Activated CD4-positive, alpha-beta T cell treated with anti-CD3 and anti-CD28 coated beads for 48 hours (primary cell): ENCODE measurements at places on chromosomes 16 and 17.
A peak's percentile ranks its signal among the peaks of the same experiment; 100 is the strongest.

DNA sequence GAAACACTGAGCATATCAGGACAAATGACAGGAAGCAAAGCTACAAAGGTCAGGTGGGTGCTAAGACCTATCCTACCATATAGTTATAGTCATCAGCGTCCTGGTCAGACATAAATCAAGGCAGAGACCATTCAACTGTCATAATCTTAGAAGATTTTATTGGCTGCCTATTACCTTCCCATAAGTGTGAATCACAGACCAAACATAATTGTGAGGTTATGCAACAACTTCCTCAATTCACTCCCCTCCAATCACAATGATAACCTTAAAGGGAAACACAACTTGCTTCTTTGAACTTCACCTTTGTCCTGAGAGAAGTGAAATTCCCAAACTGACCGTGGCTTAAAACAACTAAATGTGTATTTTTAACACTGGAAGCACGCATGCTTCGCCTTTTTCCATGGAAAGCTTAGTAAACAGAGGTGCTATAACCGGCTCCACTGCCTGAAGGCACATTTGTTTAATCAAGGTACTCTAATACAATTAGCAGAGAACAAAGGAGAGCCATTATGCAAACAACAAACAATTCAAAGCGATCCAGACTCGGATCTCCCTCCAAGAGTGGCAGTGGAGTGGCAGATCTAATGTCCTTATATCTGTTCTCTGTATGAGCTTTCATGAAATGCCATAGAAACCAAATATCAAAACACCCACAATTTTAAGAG is 84.9 kb downstream of the TMEM114 start:
- DNase-seq, result no peak

DNA sequence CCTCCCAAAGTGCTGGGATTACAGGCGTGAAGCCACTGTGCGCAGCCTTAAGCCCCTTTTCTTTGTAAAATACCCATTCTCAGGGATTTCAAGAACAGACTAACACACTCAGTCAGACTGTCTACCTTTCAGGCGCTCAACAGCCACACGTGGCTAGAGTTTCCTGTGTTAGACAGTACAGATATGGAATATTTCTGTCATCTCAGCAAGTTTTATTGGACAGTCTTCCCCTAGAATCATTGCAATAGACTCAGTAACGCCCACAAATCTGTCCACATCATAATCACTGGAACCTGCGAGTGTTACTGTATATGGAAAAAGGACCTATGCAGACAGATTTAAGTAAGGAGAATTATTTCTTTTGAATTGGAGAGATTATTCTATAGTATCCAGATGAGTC is 160.5 kb downstream of the RBFOX1 start:
- no peak for DNase-seq

- no peak for DNase-seq
Observed at GRCh38 chr16:1258906-1259759, 3.3 kb downstream of the TPSD1 start.

- DNase-seq, result peak; percentile 3
Observed at GRCh38 chr17:35314415-35315216, 58.8 kb downstream of the SLFN11 start.

DNA sequence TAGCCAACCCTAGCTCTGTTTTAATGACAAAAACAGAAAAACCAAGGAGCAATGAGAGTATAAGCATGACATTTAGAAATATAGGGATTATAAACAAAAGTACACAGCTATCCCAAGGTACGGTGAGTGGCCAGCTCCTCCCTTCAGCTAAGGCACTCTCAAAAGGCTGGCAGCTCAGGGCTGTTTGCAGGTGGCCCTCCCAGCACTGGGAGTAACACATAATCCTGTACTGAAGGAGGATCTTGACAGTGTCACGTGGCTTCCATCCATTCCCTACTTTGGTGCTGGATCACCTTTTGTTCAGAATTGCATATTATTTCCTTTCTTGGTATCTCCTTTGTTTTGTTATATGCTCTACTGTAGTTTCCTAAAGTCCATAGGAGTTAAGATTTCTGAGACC is 500.8 kb downstream of the KCNJ18 start:
- no peak for DNase-seq

DNA sequence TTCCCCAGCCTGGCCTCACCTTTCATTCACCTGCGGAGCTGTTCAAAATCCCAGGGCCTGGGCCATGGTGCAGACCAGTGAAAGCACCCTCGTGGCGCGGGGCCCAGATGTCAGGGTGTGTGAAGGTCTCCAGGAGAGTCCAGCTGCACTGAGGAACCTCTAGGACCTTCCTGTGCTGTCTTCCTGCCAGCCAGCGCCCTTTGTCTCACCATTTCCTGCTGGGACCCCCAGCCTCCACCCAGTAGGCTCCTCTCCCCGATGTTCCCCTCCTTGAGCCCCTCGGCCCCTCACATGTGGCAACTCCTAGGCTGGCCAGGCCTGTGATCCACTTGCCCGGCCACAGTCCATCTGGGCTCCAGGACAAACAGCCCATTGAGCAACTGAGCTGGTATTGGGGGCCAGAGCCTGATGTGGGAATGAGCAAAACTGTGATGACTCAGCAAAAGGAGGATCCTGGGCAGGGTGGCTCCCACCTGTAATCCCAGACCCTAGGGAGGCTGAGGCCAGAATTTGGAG is 677 bp downstream of the SULT1A2 start:
- DNase-seq, result no peak

GRCh38 chr17:42508426-42509165 is 27.4 kb upstream of the NAGLU start:
- DNase-seq, result no peak

- no peak for DNase-seq
Observed at GRCh38 chr17:54235571-54235970, 412.8 kb downstream of the KIF2B start.

DNA sequence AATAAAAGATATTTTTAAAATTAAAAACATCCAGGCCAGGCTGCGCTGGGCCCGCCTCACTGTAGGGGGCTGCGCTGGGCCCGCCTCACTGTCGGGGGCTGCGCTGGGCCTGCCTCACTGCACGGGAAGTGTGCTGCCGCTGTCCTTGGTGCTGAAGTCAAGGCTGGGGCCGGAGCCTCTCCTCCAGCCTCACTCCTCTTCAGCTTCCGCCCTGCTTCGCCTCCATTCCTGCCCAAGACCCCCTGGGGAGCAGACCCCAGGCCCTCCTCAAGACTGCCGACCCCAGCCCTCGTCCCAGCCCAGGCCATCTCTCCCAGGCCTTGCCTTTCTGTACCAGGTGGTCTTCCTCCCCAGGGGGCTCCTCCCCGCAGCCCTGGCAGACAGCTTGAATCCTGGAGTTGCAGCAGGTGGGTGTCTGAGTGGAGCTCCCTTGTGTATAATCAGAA is 26.2 kb downstream of the ENDOV start:
- peak; percentile 63 for DNase-seq

GRCh38 chr17:73787076-73788059 is 143.1 kb upstream of the SDK2 start:
- no peak for DNase-seq

GRCh38 chr17:72572604-72573491 is 452.0 kb downstream of the SOX9 start:
- no peak for DNase-seq

- DNase-seq, result no peak
Observed at GRCh38 chr17:48236681-48237134, 129.1 kb downstream of the SNX11 start.

DNA sequence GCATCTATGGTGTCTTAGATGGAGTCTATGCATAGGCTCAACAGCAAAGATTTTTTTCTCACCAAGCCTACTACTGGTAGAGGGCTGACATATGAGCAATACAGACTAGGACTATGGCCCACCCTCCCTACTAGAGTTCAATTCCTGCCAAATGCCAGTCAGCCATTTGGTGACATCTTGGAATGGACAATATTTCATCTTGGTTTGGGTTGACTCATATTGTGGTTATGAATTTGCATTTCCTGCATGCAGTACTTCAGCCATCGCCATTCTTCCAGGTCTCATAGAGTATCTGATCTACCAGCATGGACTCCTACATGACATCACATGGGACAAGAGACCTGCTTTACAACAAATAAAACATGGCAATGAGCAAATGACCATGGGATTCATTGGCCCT is 778.1 kb upstream of the SOX9 start:
- DNase-seq, result no peak

DNA sequence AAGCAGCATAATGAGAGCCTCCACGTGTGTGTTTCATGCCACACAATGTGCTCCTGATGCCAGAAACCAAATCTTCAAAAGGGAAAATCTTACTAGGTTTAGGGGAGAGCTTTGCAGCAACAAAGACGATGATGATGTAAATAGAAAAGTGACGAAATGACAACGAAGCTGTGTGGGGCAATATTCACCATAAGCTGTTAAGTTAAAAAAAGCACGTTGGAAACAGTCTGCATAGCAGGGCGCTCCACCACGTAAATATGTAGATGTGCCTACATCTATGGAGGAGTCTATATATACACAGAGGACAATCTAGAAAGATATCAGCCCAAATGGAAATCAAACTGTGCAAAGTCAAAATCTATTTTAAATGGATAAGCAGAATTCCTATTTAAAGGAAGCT is 61.0 kb downstream of the RPH3AL start:
- no peak for DNase-seq

DNA sequence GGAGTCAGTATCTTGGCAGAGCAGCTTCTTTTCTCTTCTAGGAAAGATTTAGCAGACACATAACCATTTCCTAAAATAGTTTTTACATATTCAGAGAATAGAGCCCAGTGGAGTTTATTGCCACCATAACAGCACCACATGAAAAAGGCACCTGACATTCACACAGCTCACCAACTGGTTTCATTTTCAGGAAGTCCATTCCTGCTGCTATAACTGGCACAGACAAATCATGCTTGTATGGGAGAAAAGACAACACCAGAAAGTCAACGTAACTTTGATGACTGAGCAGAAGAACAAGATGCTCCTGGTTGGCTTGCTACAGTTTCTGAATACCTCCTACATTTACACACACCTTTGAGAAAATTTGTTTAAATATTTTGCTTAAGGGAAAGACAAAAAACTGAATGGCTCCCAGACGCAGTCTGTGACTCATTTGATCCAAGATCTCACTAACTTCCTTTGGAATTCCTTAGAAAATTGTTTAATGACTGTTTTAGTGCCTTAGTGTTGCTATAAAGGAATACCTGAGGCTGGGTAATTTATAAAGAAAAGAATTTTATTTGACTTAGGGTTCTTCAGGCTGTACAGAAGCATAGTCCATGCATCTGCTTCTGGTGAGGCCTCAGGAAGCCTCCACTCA is 1380.6 kb downstream of the CDH8 start:
- DNase-seq, result no peak

GRCh38 chr16:89187032-89187769 is 13.1 kb downstream of the SLC22A31 start:
- peak; percentile 68 for DNase-seq

DNA sequence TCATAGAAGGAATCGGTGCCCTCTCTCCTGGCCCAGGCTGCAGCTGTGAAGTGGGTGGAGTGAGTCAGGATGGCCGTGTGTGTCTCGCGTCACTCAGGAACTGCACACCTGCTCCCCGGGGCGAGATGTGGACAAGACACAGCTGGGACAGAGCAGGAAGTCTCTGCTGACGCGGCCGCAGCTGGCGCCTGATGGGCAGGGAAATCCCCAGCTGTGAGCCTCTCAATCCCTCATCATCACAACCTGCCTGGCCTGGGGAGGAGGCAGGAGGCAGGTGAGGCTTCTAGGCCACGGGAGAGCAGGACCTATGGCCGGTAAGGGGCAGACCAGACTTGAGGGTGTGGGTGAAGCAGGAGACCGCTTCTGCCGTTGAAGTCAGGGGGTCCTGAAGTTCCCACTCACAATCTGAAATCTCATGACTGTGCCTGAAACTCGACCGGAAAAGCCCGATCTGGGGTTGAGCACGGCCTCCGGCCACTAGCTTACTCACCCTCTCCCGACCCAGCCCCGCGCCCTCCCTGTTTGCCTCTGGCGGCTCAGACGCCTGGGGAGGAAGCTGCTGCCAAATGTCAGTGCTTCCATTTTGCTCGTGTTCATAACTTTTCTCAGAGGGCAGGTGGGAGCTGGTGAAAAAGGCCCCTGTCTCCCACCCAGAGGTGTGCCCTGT is 1.1 kb upstream of the TRPV3 start:
- DNase-seq, result peak; percentile 75

- no peak for DNase-seq
Observed at GRCh38 chr17:1107777-1108477, 71.9 kb downstream of the ABR start.

DNA sequence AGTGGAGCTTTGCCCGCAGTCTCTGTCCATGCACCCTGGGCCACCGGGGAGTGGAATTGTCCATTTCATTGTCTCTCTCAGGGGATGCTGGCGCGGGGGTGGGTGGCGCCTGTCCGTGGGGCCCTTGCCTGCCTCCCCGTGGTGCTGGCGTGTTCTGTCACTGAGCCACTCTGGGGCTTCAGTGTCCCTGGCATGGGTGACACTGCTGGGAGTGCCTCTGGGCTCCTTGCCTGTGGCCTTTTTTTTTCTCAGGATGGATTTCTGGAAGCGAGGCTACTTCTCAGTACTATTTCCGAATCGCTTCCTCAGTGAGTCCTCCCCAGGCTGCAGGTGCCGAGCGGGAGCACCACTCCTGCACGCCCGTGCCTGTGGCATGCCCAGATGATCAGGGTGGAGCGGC is 55.0 kb downstream of the PDPK1 start:
- DNase-seq, result no peak

GRCh38 chr17:78718575-78719208 is 63.4 kb downstream of the CYTH1 start:
- no peak for DNase-seq

GRCh38 chr16:11409398-11409797 is 64.1 kb downstream of the RMI2 start:
- no peak for DNase-seq

DNA sequence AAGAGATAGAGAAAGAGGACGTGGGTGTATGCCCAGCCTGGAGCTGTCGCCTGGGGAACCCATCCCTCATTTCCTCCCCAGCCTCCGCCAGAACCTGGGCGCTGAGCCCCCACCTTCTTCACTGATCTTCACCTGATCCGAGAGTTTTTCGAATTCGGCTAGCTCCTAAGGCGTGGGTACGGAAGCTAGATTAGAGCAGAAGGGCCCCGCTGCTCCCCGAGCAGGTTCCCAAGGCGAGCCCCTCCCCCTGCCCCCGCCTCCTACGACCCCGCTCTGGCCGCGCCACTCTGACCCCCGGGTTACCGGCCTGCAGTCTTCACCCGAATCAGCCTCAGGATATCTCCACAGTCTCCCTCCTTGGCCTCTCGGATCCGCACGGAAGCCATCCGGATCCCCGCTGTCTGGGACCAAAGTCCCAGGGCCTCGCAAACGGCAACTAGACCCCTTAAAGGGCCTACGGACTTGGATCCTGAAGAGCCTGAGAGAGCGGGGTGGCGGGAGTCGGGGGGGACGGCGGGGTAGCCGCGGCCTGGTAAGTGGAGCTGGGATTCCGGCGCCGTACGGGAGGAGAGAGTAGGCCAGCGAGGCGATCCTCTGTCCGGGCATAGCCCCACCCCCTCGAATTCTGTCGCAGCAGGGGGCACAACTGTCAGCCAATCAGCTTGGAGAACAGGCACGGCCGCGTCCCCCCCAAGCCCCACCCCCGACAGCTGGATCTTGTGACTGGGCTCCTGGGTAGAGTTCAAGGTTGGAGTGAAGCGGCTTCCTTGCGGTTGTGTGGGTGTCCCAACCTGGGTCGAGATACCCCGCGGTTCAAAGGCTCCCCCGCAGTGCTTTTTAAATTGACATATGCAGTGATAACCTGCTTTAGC is at the start of gene SAT2:
Gene SAT2, minus strand, starts transcription at position 572 of the 872 bp plus-strand sequence. Its CDS starts 186 bp downstream, at position 386.
- DNase-seq, result peak; percentile 87

- no peak for DNase-seq
Observed at GRCh38 chr17:78044280-78044835, 84.2 kb downstream of the TMC6 start.

GRCh38 chr16:72876981-72877373 is 171.0 kb downstream of the ZFHX3 start:
- no peak for DNase-seq

- DNase-seq, result no peak
Observed at GRCh38 chr17:9484789-9485188, 90.8 kb downstream of the STX8 start.
